ENCODE measurements at places on chromosomes 7 and 10.

DNA sequence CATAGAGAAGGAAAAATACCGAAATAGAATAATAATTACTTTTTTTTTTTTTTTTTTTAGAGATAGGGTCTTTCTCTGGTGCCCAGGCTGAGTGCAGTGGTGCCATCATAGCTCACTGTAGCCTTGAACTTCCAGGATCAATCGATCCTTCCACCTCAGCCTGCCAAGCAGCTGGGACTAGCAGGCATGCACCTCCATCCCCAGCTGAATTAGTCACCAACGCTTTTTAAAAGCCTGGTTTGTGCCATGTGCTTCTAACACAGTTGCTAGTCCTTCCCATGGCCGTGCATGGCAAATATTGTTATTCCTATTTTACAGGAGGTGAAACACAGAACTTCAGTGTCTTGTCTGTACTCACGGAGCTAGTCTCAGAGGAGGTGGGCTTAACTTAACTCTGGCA, 23.2 kb downstream of the LYZL2 start:
- DNase-seq, result no peak

DNA sequence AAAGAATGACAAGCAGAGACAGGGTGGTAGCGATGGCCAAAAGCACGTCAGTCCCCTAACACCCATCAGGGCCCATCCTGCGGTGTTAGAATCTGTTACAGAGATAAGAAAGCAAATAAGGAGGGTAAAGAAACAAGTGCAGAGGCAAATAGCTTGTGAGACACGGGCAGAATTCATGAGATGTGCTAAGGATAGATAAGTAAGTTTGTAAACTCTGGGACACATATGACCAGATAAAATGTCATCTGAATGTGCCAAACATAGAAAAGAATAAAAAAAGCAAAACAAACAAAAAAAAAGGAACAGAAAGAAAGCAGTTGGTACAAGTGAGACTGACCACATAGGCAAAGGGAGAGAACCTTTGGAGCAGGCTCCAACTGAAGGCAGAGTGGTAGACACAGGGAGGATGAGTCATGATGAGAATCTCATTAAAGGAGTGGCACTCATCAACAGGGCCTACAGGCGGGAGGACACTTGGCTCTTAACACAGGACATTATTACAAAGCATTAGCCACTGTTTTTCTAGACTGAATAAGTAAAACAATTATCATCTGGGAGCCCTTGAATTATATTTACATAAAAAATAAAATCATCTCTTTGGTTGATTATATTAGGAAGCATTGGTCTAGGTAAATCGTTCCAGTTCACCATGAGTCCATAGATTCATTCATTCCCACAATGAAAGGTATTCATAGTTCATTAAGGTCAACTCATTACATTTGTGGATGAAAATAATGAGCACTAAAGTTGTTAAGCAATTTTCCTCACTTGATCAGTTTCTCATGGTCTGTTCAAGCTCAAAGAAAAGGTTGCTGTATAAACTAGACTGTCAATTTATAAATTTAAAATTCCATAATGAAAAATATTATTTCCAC, 21.5 kb upstream of the EPHB6 start:
- no peak for DNase-seq

DNA sequence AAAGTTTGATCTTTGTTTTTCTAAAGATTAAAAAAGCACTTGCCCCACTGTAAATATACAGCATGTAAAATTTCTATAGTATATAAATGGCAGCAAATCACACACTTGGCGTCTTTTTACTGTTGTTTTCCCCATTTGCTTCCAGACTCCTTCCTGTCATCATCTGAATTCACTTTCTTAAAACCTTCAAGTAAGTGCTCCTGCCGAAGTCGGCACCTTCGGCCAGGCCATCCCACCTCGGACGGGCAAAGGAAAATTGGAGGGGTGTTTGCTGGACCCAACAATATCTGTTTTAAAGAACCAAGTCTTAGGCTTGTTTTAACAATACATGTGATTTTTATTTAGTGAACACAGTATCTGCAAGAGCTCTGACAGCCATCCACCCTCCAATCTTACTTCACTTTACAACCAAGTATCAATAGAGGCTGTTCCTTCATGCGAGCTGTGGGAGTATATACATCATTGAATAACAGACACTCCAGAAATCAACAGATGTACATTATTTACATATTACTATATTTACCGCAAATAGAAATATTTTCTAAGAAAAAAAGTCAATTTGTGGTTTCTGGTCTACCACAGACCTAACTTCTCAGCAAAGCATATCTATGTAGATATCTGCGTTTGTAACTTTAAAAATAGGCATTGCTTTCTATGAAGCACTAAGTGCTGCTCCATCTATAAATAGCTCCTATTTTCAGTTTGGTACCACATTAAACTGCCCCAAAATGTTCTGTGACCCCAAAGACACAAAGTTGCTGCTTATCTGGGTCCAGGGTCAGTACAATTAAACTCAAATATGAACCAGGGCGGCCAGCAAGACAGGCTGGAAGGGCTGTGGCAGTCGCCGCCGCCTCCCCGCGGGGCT, 110.7 kb downstream of the CYTH3 start:
- DNase-seq, result no peak

DNA sequence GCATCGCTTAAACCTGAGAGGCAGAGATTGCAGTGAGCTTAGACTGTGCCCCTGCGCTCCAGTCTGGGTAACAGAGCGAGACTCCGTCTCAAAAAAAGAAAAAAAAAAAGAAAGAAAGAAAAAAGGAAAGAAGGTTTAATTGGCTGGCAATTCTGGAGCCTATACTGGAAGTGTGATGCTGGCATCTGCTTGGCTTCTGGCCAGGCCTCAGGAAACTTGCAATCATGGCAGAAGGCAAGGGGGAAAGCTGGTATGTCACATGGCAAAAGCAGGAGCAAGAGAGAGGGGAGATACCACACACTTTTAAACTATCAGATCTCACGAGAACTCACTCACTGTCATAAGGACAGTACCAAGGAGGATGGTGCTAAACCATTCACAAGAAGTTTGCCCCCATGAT, 190.0 kb downstream of the CALN1 start:
- no peak for DNase-seq

DNA sequence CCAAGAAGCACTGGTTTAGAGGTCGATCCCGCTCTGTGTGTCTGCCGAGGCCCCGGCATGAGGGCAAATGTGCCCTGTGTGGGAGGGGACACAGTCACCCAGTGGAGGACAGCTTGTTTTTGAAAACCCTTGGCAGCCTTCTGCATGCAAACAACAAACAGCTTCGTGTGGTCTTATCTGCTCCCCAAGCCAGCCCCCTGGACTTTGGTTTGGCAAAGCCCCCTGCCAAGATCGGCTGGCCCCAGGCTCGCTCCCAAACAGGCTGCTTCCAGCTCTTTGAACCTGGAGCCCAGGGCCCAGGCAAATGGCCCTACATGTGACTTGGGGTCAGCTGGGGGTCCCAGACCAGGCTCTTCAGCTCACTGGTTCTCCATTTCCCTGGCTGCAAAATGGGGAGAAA, 2.9 kb downstream of the ELN start:
- DNase-seq, result no peak

GRCh38 chr7:32761451-32762205, 129.9 kb downstream of the KBTBD2 start:
- DNase-seq, result no peak

GRCh38 chr10:14397066-14397465, 66.3 kb upstream of the FRMD4A start:
- no peak for DNase-seq

DNA sequence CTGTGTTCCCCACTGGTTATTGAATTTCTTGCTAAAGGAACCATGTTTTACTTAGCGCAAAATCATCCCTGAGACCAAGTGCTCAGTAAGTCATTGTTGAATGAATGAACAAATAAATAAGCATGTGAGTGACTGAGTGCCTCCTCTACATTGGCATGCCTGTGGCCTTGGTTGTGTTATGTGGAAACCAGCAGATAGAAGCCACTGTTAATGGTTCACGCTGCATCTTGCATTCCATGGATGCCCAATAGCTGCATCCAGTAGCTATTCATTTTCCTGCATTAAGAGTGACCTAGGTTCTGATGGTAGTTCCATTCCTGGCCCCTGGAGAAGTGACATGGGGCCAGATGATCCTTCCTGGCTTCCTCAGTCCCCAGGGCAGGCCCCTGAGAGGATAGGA, 113.3 kb upstream of the BMPER start:
- no peak for DNase-seq

DNA sequence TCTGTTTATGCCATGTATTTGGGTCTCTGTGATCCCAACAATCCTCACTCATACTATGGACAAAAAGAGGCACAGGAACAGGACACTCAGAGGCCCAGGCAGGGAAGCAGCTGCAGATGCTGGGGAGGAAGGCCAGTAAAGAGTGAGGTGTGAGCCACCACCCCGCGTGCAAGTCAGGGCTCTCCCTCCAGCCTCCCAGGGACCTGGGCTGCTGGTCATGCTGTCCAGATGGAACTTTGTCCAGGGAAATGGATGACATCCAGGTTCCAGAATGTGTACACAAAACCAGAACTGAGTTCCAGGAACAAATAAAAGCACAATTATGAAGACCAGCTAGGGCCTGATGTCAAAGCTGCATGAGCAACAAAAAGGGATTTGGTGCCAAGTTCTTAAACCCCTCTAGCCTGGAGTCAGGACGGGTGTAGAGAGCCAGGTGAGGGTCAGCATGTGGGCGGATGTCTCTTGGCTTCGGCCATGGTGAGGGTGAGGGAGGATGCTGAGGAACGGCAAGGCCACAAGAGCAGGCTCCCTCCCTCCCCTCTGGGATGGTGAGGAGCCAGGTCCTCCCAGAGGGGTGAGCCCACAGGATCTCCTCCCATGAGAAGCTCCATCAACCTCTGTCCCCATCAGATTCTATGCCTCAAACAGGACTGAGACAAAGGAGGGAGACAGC, 739.7 kb downstream of the PARD3 start:
- DNase-seq, result no peak

- no peak for DNase-seq
Measured at GRCh38 chr7:95687759-95688343, 84.5 kb upstream of the DYNC1I1 start.

Data from activated naive CD4-positive, alpha-beta T cell (primary cell).